ENCODE measurements at places on chromosomes 4 and X.
A peak's percentile ranks its signal among the peaks of the same experiment; 100 is the strongest.

- DNase-seq, result no peak
Measured at GRCh38 chrX:129617420-129617819, 37.3 kb downstream of the APLN start.

GRCh38 chrX:115696039-115696438 is 135.1 kb downstream of the PLS3 start:
- no peak for DNase-seq

- DNase-seq, result no peak
Measured at GRCh38 chr4:20832826-20833225, 132.6 kb downstream of the PACRGL start.

GRCh38 chr4:121741751-121742150 is 23.2 kb downstream of the SMIM43 start:
- no peak for DNase-seq

- DNase-seq, result no peak
Measured at GRCh38 chr4:121654738-121655137, 42.0 kb downstream of the ANXA5 start.

GRCh38 chr4:39820186-39820585 is 122.2 kb downstream of the UBE2K start:
- no peak for DNase-seq

DNA sequence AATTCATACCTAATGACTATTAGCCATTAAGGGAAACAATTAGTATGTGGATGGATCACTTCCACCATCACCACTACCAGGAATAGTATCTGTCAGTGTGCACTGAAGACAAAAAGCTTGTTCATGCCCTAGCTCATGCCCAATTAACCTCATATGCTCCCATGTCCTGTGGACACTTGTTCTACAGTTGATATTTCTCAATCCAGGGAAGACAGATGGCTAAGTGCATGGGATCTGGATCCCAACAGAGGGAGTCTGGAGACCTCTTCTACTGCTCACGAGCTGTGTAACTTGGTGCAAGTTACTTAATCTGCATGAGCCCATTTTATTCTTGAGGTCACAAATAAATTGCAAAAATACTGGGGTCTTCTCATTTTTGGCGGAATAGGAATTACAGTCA is 23.7 kb downstream of the AMOT start:
- DNase-seq, result no peak

- DNase-seq, result no peak
Measured at GRCh38 chrX:154370300-154371016, 4.0 kb downstream of the FLNA start.

GRCh38 chr4:138393886-138394610 is 151.9 kb upstream of the SLC7A11 start:
- DNase-seq, result no peak

- no peak for DNase-seq
Measured at GRCh38 chr4:875818-876423, 50.0 kb upstream of the CPLX1 start.

DNA sequence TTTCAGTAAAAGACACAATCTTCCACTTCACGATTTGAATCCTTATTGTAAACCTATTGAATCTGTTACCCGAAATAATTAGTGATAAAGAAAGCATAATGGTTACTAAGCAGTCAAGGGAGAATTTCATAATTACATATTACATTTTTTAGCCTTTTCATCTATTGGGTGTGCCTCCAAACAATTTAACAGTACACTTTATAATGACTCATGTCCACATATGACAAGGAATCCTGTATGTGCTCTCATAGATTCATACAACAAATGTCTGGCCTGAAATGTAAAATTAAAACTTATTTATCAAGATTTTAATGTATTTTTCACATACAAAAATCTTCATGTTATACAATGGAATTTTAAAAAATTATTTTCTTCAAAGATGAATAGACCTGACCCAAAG is 39.4 kb downstream of the PPP3CA start:
- no peak for DNase-seq

GRCh38 chr4:3462321-3462789 is 751 bp upstream of the DOK7 start:
- DNase-seq, result no peak

DNA sequence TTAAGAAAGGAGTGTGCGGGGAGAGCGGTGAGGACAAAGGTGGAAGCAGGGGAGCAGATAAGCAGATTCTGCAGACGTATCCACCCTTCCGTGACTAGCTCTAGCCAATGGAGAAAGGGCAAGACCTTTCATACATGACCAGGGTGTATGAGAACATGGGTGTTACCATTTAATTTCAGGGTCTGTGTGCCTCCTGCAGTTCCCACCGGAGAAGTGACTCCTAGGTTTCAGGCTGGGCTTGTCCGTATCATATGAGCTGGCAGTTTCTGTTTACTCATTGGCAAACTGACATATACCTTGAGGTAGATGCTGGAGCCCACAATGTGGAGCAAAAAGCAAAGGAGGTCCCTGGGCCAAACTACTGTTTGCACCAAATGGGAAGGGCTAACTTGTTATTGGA is 6.8 kb downstream of the RBM47 start:
- no peak for DNase-seq

DNA sequence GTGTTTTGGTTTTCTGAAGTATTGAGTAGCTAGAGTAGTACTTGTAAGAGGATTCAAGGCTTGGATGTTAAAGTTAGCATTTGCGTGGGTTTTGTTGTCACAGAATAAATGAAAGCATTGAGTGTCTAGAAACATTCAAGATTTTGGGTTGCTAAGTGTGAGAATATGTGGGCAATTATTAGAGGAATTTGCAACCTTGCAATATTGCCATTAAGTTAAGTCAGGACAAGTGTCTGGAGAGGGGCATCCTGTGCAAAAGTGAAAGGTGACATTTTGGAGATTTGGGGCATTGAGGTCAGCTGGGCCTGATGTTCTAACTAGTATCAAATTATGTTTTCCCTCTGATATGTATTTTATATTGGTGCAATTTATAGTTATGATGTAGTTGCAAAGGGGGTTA is 533.9 kb upstream of the GRID2 start:
- DNase-seq, result no peak

GRCh38 chr4:181752516-181752915 is 490.7 kb upstream of the TENM3 start:
- no peak for DNase-seq

DNA sequence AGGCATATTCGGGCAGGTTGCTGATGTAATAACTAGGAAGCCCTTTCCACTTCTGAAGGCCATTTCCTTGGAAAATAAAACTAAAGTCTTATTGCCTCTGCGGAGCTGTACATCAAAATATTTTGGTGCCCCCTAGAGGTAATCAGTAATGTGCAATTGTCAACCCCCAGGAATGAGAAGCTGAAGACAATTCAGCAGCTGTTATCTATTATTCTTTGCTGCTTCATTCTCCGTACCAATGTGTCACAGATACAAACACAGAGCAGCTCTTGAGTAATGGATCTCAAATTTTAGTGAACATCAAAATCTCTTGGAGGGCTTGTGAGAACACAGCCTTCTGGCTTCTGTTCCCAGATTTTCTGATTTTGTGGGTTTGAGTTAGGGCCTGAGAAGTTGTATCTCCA is 3.5 kb upstream of the SLIT2 start:
- DNase-seq, result peak; percentile 6

DNA sequence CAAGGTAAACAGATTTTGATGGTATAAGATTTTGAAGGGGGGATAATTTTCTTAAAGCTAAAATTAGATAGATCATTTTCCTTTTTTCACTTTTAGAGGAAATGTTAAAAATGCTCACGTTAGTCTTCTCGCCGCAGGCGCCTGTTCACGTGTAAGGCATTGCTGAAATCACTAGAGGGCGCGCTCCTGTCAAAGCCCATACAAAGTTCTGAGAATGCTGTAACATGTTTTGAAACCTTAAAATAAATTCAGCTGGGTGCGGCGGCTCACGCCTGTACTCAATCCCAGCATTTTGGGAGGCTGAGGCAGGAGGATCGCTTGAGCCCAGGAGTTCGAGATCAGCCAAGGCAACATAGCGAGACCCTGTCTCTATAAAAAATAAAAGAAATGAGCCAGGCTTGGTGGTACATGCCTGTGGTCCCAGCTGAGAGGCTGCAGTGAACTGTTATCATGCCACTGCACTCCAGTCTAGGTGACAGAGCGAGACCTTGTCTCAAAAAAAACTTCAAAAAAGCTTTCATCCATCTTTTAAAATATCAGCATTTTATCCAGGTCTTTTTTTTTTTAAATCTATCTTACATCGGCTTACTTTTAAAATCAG is 138.0 kb downstream of the RBMX2 start:
- peak; percentile 10 for DNase-seq

- no peak for DNase-seq
Measured at GRCh38 chr4:115850799-115851509, 737.5 kb upstream of the NDST4 start.

DNA sequence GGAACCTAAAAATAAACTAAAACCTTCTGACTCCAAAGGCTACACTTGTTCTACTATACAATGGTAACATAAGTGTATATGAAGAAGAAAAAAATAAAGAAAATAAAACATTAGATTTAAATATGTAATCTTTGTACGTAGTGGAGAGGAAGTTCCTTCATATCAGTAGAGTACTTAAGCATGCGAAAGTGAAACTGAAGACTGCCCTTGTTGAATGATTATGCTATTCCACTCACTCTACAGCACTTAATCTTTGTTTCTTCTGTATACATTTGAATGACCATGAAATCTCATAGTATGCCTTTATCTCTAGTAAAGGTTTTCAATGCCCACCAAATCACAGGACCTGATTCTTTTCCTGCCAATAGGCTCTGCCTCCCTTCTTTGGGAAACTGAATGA is 78.9 kb downstream of the NDST3 start:
- no peak for DNase-seq

DNA sequence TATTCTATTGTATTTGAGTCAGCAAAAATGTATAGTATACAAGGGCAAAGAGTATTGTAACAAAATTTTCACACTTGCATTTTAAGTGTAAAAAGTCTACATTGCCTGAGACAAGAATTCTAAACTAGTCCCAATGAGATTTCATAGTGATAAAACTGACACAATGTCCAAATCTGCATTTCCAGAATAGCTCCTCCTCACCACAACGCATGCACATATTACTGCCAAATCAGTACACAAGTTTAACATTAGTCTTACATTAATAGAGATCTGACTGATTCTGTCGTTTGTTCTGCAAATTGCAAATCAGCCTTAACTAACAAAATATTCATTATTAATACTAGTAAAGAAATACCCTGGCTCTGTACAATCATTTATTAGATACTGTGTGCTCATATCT is 222.2 kb upstream of the NEIL3 start:
- no peak for DNase-seq

GRCh38 chr4:104971462-104971861 is 175.2 kb upstream of the TET2 start:
- DNase-seq, result no peak

DNA sequence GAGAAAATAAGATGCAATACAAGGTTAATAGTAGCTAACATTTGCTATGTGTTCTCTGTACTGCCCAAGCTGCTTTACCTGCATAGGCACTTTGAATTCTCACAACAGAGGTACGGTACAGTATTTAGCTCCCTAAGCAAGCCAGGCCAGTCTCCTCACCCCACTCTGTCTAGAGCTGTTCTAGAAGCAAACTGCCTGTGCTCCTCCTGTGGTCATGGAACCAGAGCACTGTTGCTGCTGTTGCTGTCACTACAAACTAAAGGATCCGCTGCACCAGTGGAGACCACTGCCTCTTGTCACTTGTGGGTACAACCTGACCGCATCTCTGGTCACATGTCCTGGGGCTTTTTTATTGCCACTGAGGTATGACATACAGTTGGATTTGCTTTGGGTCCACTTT is 19.6 kb downstream of the ZNF330 start:
- DNase-seq, result no peak

GRCh38 chr4:83732114-83732635 is 196.3 kb downstream of the GPAT3 start:
- no peak for DNase-seq

- no peak for DNase-seq
Measured at GRCh38 chrX:96692890-96693289, 8.2 kb downstream of the DIAPH2 start.

GRCh38 chrX:70292788-70293187 is 2.9 kb downstream of the KIF4A start:
- no peak for DNase-seq

DNA sequence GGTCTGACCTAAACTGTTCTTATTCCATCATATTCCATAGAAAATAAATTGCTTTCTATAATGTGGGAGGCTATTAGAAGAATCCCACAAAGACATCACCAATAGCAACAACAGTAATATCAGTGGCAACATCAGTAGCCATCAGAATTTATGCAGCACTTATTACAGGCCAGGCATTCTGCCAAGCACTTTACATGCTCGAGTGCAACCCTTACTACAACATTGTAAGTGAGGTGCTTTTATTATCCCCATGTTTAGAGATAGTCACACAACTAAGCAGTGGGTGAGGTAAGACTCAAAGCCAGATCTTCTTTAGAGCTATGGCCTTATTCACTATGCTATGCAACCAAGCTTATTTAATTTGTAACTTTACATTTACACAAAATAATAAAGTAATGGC is 317.1 kb upstream of the BMP3 start:
- DNase-seq, result no peak

DNA sequence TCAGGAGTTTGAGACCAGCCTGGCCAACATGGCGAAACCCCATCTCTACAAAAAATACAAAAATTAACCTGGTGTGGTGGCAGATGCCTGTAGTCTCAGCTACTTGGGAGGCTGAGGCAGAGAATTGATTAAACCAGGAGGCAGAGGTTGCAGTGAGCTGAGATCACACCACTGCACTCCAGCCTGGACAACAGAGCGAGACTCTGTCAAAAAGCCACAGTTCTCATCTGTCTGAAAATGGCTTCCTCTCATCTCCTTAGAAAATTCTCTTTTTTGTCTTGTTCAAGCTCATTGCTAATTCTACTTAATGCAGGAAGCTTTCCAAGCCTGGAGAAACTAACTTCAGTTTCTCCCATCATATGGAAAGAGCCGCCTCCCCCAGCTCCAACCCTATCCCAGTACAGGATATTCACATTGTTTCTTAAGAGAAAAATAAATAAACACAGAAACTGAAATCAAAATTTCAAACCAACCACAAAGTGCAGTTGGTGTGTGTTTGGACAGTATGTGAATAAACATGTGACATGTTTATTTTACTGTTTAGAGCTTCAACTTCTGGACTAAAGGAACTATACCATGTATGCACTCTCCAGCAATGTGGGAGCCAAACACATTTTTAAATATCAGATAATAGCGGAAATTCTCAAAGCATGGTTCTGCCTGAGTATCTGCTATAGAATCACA is 55.0 kb upstream of the GAB1 start:
- DNase-seq, result no peak

- no peak for DNase-seq
Measured at GRCh38 chr4:173398779-173399415, at the start of gene SCRG1. SCRG1 (minus strand) TSS chr4:173399116; CDS start chr4:173391414, 7,702 bp downstream.

GRCh38 chr4:141077611-141078225 is 55.6 kb downstream of the RNF150 start:
- DNase-seq, result no peak

GRCh38 chr4:94305466-94306225 is 37.0 kb downstream of the HPGDS start:
- no peak for DNase-seq

GRCh38 chr4:3829956-3830773 is 64.0 kb downstream of the ADRA2C start:
- DNase-seq, result no peak

Measured in NCI-H2107 (cell line).